ENCODE measurements at places on chromosomes 1 and 21.

DNA sequence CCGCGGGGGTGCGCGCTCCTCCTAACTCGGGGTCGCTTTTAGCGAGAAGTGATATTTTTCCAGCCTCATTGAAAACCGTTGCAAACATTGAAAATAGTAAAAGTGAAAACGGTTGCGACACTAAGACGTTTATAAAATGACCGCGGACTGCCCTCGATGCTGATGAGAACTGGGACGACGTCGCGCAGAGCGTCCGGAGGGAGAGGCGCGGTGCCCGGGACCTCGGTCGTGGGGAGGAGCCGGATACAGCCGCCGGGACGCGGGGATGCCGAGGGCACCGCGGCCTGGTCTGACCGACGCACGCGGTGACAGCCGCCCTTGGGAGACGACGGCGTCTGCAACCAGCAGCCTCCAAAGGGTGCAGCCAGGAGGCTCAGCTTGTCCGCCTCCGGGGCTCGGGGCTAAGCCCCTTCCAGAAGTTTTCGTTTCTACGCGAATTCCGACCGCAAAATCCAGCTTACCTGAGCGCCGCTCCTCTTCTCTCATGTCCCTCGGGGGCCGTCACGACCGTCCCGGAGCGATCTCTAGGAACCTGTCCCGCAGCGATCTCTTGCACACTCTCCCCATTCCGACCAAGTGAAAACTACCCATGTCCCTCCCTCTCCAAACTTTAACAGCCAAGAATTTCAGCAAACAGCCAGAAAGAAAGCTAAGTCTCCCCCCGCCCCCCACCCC is 144.4 kb upstream of the ETS2 start:
- DNase-seq: no peak

DNA sequence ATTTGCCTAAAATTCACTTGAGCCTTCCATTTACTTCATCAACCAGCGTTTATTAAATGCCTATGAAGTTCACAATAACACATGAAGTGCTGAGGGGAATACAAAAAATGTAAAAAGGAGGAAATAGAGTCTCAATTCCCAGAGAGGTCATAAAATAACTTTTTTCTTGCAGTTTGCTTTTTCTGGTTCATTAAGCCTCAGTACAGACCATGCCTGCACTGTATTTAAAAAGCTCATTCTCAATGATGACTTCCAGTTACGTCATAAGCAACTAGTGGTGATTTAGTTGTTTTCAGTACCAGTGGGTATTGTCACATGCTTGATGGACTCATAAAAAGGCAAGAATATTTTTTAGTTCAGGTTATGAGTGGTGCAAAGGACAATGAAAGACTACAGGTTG is 160.1 kb upstream of the UBE2U start:
- no peak for DNase-seq

DNA sequence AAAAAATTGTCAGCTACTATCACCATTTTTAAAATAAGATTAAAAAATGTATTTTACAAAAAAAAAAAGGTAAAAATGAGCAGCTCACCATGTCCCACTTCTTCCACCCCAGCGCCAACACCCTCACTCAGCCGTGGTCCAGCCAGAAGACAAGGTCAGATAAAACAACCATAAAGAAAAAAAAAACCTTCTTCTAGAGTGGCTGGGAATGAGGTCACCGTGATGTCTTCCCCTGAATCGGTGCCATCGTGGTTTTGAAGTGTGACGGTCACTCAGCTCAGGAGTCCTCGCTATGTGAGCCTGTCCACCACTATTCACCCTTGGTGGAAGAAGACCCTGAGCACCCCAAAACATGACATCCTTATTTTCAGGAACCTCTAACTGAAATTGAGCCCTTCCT is 38.1 kb downstream of the B3GALT5 start:
- DNase-seq: no peak

- peak; percentile 67 for DNase-seq
Observed at GRCh38 chr1:1349256-1350012, at the start of gene DVL1. DVL1 (minus strand) TSS chr1:1349418; CDS start chr1:1349065, 353 bp downstream.

GRCh38 chr1:182003025-182003725 is 58.3 kb downstream of the ZNF648 start:
- DNase-seq: no peak

GRCh38 chr1:212754680-212755079 is 36.9 kb downstream of the NSL1 start:
- peak; percentile 16 for DNase-seq

GRCh38 chr1:210505601-210506496 is 177.1 kb downstream of the HHAT start:
- peak; percentile 7 for DNase-seq

- DNase-seq: no peak
Observed at GRCh38 chr1:85189120-85189519, 11.7 kb downstream of the SYDE2 start.

GRCh38 chr1:2989976-2990375 is 31.3 kb upstream of the ACTRT2 start:
- DNase-seq: no peak

DNA sequence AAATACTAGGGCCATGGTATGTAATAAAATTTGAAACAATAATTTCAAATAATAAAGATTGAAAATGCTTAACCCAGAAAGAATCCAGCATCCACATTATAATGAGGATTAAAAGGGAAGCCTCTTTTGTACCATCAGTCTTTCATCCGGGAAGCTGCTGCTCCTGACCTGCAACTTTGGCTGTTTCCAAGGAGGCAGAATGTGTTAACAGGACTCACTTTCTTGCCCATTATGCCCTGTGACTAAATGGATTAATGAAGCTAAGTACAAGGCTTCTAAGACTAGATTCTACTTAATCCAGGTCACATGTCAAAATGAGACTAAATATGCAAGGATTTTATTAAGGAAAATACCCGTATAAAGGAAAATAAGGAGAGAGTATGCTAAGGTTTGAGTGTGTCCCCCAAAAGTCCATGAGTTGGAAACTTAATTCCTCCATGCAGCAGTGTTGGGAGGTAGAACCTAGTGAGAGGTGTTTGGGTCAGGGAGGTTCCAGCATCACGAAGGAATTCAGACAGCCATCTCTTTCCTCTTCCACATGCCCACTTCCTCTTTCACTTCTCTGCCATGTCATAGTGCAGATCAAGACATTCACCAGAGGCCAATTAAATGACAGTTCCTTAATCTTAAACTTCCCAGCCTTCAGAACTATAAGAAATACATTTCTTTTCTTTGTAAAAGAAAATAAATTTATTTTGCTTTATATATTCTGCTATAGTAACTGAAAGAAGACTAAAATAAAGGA is 27.7 kb downstream of the FMO2 start:
- no peak for DNase-seq

DNA sequence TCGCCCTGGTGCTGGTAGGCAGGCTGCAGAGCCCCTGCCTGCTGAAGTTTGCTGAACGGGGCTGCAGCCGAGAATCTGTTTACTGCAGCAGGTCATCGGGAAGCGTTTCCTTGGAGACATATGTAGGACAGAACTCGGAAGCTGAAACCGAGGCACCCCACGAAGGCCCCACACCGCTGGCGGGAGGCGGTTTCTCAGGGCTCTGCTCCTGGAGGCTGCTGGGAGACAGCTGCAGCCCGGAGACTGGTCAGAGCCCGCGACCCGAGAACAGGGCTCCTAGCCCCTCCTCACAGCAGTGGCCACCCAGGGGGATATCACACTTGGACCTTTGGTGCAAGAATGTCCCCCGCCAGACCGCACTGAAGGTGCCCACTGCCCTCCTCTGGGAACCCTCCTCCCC is 12.7 kb upstream of the PLCH2 start:
- DNase-seq: no peak

GRCh38 chr1:58447886-58448285 is 98.6 kb downstream of the OMA1 start:
- peak; percentile 13 for DNase-seq

GRCh38 chr1:1614954-1615255 is 395 bp upstream of the MIB2 start:
- no peak for DNase-seq

GRCh38 chr1:169941982-169942830 is 48.5 kb upstream of the SCYL3 start:
- DNase-seq: no peak

GRCh38 chr1:187338762-187339412 is 510.1 kb downstream of the PLA2G4A start:
- no peak for DNase-seq

- no peak for DNase-seq
Observed at GRCh38 chr1:236163463-236164153, 21.3 kb downstream of the GPR137B start.

DNA sequence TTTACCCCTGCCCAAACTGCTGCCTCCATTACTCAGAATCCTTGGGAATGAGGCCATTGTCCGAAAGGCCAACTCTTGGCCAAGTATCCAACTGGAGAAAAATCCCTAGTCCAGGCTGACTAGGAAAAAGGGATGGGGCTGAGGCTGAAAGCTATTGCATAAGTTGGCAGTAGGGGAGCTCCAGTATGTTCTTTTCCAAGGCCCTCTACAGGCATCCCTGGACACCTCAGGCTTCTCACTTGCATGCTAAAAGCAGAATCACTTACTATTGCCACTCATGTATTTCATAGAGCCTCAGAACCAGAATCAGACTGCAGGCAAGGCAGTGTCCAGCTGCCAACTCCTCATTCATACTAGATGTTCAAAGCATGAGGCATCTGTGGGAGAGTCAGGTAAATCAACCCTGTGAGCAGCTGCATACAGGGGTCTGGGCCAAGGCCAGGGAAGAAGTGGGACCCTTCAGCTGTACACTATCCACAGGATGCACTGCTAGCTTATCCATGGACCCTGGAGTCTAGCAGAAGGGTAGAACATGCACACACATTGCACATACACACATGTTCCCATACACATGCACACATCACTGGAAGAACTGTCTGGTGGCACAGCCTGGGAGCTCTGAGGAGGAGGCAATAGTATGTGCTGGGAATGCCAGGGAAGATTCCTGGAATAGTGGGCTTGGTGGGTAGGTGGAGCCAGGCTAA is 195.3 kb downstream of the C1orf94 start:
- no peak for DNase-seq

- no peak for DNase-seq
Observed at GRCh38 chr1:27951396-27951795, 8.4 kb upstream of the XKR8 start.

GRCh38 chr1:153035211-153035610 is 4.2 kb downstream of the SPRR1B start:
- DNase-seq: no peak

GRCh38 chr1:206708058-206708457 is 23.4 kb downstream of the MAPKAPK2 start:
- DNase-seq: no peak

DNA sequence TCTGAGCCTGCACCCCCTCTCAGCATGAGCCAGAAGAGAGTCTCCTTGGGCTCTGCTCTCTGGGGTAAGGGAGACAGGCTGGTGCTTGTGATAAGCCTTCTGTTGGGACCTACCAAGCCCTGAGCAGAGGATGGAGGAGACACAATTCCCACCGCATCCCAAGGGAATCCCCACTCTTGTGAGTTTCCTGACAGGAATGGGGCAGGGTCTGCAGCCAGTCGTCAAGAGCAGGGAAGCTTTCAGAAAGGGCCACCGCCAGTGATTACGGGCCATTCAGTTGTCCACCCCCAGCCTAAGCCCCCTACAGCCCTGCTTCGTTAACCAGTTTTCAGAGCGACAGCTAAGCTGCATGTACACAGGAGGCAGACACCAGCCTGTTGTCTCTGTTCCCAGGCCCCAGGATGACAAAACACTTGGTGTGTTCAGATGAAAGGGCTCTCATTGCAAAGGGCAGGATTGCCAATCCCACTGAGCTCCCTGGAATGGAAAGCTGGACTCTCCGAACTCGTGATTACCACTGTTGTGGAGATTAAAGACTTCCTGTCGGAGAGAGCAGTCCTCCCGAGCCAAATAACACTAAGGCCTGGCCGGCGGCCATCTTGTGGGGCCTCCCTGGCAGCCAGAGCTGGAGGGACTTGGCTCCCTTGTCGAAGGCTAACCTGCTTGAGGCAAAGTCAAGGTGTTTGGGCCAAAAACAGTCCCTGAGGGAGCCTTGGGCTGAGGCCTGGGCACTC is 37.4 kb upstream of the SLC30A1 start:
- no peak for DNase-seq
